ENCODE measurements at places on chromosomes 12 and 14.

DNA sequence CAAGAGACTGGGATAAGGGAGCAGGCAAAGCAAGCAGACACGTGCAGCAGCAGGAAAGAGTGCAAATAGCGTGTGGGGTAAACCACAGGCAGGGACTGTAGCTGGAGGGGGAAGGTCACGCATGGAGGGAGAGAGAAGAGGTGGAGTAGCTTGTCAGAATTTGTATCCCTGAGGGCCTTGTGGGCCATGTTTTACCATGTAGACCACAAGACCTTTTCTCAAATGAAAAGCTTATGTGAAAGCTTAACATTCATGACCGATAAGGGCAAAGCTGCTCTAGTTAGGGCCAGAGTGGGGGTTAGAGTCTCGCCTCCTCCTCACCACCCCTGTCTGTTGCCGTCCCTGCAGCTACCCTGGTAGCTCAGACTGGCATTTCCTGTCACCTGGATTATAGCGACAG is 152.9 kb upstream of the E2F7 start:
- no peak for DNase-seq

DNA sequence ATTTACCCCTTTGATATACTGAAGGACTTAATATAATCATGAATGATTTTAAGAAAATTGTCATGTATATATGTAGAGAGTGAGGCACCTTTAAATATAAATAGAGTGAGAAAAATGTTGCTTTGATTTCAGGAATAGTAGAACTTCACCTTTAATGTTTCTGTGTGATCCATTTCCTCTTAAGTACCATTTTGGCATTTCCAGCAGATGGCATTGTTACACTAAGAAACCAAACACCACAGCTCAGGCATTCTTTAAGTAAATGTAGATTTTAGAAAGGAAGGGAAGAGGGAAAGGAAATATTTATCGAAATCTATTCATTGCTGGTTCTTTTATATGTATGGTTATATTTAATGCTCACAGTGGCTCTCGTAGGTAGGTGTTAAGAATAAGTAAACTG is 556.7 kb upstream of the FBXO33 start:
- DNase-seq: no peak

- DNase-seq: no peak
Observed at GRCh38 chr12:95590775-95591174, 39.5 kb upstream of the USP44 start.

- DNase-seq: no peak
Observed at GRCh38 chr12:131264635-131265034, 310.9 kb downstream of the ADGRD1 start.

GRCh38 chr12:64392221-64392620 is 1.7 kb upstream of the C12orf56 start:
- DNase-seq: peak; percentile 47

DNA sequence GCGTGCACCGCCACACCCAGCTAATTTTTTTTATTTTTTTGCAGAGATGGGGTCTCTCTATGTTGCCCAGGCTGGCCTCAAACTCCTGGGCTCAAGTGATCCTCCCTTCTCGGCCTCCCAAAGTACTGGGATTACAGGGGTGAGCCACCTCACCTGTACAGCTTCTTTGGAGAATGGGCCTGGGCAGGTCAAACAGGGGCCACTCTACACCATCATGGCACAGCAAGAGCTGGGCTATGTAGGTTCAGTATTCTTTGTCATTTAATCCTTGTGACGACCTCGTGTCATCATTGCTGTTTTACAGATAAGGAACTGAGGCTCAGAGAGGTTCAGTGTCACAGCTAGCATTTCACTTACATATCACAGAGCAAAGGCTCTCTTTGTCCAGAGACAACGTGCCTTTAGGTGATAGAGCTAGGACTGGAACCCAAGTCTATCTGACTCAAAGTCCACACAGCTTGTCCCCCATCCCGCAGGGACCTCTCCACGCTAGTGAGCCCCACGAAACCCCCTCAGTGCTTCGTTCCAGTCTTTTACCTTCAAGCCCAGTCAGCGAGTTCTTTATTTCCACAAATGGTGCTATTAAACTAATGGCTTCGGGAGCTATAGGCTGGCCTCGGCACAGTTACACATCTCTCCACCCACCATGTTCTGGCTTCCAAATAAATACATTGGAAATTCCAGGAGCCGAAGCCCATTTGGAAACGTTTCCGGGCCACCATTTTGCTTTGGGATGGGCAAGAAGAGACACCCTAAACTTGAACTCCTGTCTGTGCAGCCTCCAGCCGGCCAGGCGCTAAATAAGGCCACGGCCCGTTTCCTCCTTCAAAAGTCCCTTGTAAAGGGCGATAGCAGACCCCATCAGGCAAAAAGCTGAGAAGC is 660 bp upstream of the MAP1LC3B2 start:
- DNase-seq: no peak

GRCh38 chr12:106978035-106978800 is 8.7 kb downstream of the MTERF2 start:
- no peak for DNase-seq

- DNase-seq: no peak
Observed at GRCh38 chr14:53670701-53671100, 285.9 kb downstream of the BMP4 start.

GRCh38 chr14:24130380-24130716 is at the start of gene FITM1:
Gene FITM1, plus strand, starts transcription at chr14:24130659. Its CDS starts 905 bp downstream, at chr14:24131564.
- no peak for DNase-seq

DNA sequence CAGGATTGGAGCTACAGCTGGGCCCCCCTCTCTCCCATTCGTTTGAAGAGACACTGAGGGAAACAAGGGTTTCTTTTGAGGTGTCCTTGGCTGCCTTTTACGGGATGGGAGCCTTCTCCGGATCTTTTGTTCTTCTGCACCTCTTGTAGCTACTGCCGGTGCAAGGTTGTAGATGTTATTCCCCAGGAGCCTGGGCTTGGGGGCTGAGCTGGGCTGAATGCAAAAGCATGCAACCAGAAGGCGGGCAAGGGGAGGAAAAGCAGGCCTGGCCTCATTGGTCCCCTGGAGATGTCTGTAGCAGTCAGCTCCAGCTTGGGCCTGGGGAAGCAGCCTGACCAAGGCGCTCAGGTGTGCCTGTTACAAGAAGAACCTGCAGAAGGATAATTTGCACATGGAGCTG is 110.3 kb downstream of the GCH1 start:
- DNase-seq: no peak

DNA sequence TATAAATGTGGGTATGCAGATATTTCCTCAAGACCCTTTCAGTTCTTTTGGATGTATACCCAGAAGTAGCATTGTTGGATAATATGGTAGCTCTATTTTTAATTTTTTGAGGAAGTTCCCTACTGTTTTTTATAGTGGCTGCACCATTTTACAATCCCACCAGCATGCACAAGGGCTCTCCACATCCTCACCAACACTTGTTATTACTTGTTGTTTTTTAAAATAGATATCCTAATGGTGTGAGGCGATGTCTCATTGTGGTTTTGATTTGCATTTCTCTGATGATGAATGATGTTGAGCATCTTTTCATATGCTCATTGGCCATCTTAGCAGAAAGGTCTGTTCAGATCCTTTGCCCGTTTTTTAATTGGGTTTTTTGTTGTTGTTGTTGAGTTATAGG is 47.1 kb downstream of the DIP2B start:
- DNase-seq: no peak

GRCh38 chr14:71726580-71727021 is 205.6 kb upstream of the RGS6 start:
- DNase-seq: no peak
